Upper lobe of left lung (tissue), 6 donors: ENCODE measurements at places on chromosomes 5 and 9. TPM values are rescaled to one million over a fixed set of nuclear protein-coding genes. Genes with fewer than 3 reads are reported as not detected.

PCDHB14 gene
- total RNA-seq, result 1.3 TPM

SPAG8 gene
- 8.2 TPM for total RNA-seq

PHF24 gene
- total RNA-seq, result 0.67 TPM

NSD1 gene
- 69.1 TPM for total RNA-seq

C1QTNF3 gene
- total RNA-seq, result 16.8 TPM

PCDHA5 gene
- 1.3 TPM for total RNA-seq

ANP32B gene
- total RNA-seq, result 53.4 TPM

DNA sequence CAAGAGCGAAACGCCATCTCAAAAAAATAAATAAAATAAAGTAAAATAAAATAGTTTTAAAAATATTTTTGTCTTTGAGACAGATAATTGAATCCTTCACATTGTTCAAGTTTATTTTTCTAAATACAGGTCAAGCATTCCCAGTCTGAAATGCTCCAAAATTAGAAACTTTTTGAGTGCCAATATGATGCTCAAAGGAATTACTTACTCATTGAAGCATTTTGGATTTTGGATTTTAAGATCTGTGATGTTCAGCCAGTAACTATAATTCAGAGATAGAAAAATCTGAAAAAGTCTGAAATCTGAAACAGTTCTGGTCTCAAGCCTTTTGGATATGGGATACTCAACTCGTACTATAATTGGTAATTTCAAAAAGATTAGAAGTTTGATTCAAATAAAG lies 39.8 kb downstream of the RBM27 start:
- no peaks in the 10 kb centered on the region for H3K4me1 ChIP-seq
- no peak overlapping the region for H3K27ac ChIP-seq
- H3K27me3 ChIP-seq, result no peaks in the 10 kb centered on the region
- H3K36me3 ChIP-seq, result no peaks in the 10 kb centered on the region
- H3K4me3 ChIP-seq, result no peak overlapping the region
- DNase-seq, result no peak

- H3K27me3 ChIP-seq, result no peaks in the 10 kb centered on the region
- no peaks in the 10 kb centered on the region for H3K36me3 ChIP-seq
- DNase-seq, result no peak
- H3K4me3 ChIP-seq, result no peak overlapping the region
Measured at GRCh38 chr5:132782101-132782500, 5.1 kb upstream of the SEPTIN8 start.

DNA sequence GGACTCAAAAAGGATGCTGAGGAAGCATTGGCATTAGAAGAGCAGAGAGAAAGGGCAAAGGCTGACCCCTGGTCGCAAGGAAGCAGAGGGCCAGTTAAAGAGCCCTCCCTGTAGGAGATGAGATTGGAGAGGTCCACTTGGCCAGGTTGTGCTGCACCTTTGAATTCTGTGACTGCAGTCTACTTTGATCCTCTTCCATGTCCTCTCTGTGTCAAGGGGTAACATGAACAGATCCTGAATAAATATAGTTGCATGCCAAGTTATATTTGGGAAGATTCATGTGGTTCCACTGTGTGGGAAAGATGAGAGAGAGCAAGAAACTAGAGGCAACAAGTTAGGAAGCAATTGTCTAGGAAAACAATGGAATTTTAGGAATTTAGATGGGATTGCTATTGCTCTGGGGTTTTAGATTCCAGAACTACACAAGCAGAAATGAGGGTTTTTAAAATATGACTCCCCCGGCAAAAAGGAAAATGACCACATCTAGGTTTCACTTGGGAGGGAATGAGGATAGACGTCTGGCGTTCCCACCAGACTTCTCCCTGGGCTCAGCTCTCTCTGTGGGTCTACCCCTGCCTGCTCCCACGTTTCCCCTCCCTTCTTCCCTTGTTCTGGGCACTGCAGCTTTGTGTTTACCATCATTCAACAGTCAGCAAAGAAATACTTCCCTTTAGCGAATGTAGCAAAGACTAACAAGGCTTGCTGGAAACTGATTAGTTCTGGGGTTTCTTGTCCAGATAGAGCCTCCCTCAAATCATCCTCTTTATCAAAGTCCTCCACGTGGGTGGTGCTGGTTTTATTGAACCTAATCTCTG lies 63.6 kb downstream of the SNX18 start:
- no peak for DNase-seq
- H3K4me1 ChIP-seq, result peaks cover 6% of the 10 kb centered on the region
- no peak overlapping the region for H3K27ac ChIP-seq

- H3K27ac ChIP-seq, result no peak overlapping the region
- DNase-seq, result no peak
- no peaks in the 10 kb centered on the region for H3K36me3 ChIP-seq
- no peaks in the 10 kb centered on the region for H3K27me3 ChIP-seq
Measured at GRCh38 chr9:86279839-86280238, 2.5 kb downstream of the ISCA1 start.

DNA sequence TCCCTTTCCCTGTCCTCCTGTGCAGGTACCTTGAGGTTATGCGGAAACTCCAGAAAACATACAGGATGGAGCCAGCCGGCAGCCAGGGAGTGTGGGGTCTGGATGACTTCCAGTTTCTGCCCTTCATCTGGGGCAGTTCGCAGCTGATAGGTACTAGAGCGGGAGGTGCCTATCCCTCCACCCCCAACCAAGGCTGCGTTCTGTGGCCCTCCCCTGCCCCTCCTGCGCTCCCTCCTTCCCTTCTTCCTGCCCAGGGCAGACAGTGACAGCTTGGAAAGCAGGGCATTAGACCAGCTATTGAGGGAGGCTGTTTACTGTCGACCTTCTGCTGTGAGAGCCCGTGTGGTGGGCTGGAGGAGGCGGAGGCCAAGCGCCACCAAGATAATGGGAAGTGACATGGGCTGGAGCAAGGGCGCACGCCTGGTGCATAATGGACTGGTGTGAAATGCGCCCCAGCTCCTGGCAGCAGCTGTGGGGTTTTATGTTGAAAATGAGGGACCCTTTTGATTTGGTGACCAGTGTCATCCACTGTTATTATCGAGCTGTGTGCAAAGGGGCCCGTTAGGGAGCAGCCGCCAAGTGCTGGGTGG lies 25.3 kb downstream of the PTPA start:
- peak overlapping the region; percentile 99 for H3K27ac ChIP-seq
- H3K27me3 ChIP-seq, result no peaks in the 10 kb centered on the region
- no peak overlapping the region for H3K4me3 ChIP-seq

DNA sequence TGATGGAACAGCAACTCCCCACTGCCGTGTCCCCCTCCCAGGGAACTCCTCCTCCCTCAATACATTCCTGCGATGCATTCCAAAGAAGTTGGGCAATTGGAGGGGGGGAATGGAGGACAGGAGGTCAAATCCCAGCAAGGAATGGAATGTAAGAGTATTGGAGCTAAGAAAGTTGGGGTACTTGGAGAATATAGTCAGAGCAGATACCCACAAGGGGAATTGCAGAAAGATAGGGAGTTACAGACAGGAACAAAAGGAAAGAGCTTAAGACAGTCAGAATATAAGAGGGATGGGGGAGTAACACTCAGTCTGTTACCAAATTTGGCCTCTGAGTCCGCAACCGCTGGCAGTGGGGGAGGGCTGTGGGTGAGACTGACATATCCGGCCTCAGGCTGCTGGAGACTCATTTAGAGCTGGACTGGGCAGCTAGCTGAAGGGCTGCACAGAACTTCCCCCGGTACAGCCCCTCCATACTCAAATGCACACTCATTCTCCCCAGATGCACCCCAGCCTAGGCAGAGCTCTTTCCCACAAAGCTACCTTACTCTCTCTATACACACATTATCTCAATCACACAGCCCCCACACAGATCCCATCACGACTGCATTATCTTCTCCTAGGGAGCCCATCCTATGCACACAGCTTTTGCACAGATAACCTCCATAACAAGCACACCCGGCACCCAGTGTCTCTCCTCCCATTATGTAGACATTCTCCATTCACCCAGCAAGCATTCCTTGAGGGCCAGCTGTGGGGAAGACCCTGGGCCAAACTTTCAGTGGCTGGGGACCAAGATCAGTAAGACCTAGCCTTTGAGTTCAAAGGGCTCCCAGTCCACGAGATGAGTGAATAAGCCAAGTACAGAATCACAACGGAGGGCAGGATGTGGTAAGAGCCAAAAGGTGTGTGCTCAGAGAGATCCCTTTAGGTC lies 3.7 kb downstream of the TLN1 start:
- no peak for DNase-seq
- no peaks in the 10 kb centered on the region for H3K27me3 ChIP-seq
- peak overlapping the region; percentile 99 for H3K27ac ChIP-seq
- peak overlapping the region; percentile 11 for H3K4me3 ChIP-seq

DNA sequence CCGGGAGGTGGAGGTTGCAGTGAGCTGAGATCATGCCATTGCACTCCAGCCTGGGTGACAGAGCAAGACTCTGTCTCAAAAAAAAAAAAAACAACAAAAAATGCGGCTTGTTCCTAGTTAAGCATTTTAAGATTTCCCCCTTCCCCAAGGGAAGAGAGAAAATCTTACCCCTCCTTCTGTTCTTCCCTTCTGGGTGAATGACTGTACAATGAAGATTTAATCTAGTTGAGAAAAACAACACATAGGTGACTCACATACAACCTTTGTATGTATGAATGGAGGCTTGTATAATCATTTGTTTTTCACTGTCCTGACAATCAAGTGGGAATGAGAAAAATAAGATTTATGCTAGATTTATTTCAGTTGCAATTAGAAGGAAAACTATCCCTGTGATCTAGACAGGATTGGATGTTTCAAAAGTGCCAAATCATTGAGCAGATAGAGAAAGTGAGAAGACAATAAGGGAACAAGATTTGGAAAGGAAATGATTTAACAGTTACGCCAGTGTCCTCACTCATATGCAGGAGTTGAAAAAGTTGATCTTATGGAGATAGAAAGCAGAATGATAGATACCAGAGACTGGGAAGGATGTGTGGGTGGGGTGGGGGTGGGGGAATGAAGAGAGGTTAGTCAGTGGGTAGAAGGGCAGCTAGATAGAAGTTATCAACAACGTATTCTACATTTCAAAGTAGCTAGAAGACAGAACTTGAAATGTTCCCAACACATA lies 16.7 kb downstream of the GDA start:
- H3K27me3 ChIP-seq, result no peaks in the 10 kb centered on the region
- H3K4me1 ChIP-seq, result no peaks in the 10 kb centered on the region
- no peak overlapping the region for H3K27ac ChIP-seq
- DNase-seq, result no peak
- no peaks in the 10 kb centered on the region for H3K36me3 ChIP-seq

DNA sequence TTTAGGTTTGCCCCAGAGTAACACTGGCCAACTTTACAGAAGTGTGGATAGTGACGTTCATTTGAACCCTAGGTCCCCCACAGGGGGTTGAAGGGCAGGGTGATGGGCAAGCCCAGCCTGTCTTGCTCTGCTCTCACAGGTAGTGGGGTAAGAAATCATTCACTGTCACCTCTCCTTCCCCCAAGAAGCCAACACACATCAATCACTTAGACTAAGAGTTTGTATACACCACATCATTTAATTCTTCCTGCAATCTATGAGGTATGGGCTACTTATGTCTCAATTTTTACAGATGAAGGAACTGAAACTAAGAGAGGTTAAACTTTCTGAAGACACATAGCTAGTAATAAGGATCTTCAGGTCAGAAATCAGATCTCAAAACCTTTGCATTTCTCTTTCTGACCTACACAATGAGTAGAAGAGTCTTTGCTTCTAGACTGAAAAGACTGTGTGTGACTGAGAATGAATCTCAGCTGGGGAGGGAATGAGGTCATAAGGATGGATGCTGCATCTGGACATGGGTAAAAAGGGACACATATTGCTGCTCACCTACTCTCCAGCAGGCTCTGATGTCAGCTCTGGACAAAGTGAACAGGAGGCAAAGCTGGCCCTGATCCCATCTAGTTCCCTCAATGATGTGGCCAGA lies 81.0 kb upstream of the EQTN start:
- no peaks in the 10 kb centered on the region for H3K4me1 ChIP-seq
- H3K27me3 ChIP-seq, result no peaks in the 10 kb centered on the region
- no peak overlapping the region for H3K4me3 ChIP-seq
- no peak overlapping the region for H3K27ac ChIP-seq
- DNase-seq, result no peak

DNA sequence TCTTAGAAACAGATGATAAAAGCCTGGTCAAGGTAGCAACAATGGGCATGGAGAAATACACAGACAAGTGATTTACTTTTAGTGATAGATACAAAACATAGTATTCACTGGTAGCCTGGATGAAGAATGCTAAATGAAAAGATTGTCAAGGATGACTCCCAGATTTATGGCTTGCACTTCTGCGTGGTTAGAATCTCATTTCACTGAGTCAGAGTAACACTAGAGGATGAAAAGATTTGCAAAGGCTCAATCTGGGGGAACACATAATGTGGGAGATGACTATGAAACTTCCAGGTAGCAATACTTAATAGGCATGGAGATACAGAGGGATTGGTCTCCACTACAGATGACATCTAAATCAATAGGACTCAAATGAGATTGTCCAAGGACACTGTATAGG lies 38.4 kb downstream of the AGTPBP1 start:
- no peaks in the 10 kb centered on the region for H3K36me3 ChIP-seq
- H3K27me3 ChIP-seq, result no peaks in the 10 kb centered on the region
- no peak for DNase-seq
- no peak overlapping the region for H3K27ac ChIP-seq
- H3K4me3 ChIP-seq, result no peak overlapping the region

DNA sequence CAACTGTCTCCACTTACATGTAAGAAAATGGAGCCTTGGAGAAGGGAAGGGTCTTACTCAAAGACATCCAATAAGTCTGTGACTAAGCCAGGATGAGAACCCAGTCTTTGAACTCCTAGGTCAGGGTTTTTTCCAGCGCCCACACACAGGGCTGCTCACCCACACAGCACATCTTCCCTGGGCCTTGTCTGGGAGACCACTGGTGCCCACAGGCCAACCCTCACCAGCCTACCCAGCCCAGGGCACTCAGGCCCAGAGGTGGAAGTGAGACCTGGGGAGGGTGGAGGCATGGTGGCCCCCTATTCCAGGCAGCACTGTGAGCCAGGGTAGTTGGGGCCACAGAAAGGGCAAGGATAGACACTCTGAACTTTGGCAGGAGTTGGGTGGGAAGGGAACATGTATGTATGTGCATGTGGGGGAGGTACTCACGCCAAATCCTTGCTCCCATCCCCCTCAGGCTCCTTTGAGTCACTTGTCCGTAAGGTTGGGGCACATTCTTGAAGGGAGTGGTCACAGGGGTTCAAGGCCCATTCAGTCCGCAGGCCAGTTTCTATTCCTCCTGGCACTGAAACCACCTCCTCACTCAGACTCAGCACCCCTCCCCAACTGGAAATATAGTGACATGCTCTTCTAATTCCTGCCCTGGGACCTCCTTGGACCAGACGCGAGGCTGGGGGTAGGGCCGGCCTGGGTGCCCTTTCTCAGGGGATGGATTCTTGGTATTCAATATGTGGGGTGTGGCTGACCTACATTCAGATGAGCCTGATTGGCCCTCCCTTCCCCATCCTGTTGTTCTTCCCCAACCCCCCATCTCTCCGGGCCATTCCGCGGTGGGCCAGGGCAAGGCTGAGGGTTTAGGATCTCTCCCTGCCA lies 2.9 kb upstream of the SLC4A9 start:
- no peak overlapping the region for H3K4me3 ChIP-seq
- no peaks in the 10 kb centered on the region for H3K36me3 ChIP-seq
- peaks cover 12% of the 10 kb centered on the region for H3K4me1 ChIP-seq
- H3K27me3 ChIP-seq, result no peaks in the 10 kb centered on the region
- DNase-seq, result no peak
